ENCODE measurements at places on chromosomes 6 and 20. TPM values are rescaled to one million over a fixed set of nuclear protein-coding genes. Genes with fewer than 3 reads are reported as not detected.
A peak's percentile ranks its signal among the peaks of the same experiment; 100 is the strongest.

GRCh38 chr6:35237476-35237875, 22.1 kb upstream of the ZNF76 start:
- DNase-seq: no peak

GRCh38 chr6:147244832-147245231, 40.6 kb downstream of the STXBP5 start:
- DNase-seq: peak; percentile 17

DNA sequence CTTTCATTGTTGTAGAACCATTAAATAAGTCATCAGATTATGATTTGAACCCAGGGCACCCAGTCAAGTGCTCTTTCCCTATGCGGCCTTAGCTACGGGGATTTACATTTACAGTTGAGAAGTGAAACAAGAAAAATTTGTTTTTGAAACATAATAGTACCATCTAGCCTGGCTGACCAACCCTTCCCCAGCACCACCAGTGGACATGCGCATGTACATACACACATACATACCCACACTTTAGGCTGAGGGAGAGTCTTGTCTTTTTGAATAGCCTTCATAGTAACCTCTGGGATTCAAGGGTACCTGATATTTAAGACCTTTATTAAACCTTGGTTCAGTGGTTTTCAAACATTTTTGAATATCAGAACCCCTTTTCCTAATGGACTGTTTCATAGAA, 33.8 kb downstream of the SCAND1 start:
- DNase-seq: no peak

DNA sequence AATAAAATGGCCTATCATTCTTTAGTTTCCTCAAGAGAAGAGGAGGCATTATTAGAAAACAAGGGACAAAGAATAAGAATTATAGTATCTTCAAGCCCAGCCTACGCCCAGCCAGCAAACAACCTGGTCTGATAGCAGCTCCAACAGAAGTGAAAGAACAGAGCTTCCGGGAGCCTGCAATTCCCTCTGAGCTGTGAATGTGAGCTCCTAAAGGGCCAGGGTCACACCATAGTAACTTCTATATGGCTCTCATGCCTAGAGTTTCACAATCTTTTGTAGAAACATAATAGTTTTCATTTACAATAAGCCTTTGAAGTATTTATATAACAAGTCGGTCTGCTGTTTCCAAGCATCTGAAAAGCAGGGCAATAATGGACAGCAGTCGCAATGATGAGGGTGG, 116.5 kb downstream of the SMLR1 start:
- no peak for DNase-seq

TMEM170B gene
- total RNA-seq: 5.0 TPM

LCA5 gene
- 2.3 TPM for total RNA-seq

FAM83C gene
- total RNA-seq: 0.11 TPM

UBE2V1 gene
- 87.3 TPM for total RNA-seq

MDFI gene
- 5.1 TPM for total RNA-seq

RAD21L1 gene
- not detected for total RNA-seq

All from adrenal gland (tissue), 19 donors.